MM.1S (cell line): ENCODE measurements at places on chromosomes 5 and 9.

DNA sequence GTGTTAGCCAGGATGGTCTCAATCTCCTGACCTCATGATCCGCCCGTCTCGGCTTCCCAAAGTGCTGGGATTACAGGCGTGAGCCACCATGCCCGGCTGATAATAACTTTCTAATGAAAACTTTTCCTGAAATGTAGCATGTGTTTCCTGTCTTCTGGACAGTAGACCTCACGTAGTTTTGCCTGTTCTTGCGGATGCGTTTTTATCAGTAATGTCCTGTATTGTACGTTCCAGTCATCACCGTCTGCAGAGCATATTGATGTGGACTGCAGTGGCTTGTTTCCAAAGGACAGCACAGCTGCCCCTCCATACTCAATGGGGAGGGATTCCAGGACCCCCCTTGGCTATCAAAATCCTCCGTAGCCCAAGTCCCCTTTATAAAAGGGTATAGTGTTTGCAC, 12.8 kb downstream of the EXOC3 start:
- no peak for DNase-seq
- H3K27ac ChIP-seq: no peak overlapping the region
- no peaks in the 10 kb centered on the region for H3K27me3 ChIP-seq
- no peak overlapping the region for H3K4me3 ChIP-seq
- H3K4me1 ChIP-seq: peaks cover 7% of the 10 kb centered on the region

DNA sequence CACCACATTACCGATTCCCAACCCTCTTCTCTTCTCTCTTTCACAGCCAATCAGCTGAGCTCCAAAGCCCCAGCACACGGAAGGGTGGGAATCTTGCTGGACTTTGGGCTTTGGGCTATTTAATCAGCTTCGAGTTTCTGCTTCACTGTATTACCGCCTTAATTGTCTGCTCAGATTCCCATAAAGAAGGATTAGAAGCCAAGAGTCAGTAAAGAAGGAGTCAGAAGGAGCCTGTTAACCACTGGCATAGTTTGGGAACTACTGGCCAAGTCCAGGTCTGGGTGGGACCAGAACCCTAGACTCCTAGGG, 4.4 kb downstream of the SPRY4 start:
- no peaks in the 10 kb centered on the region for H3K36me3 ChIP-seq
- H3K4me1 ChIP-seq: peaks cover 3% of the 10 kb centered on the region; the same call in 1 of the 2 replicates
- H3K27me3 ChIP-seq: no peaks in the 10 kb centered on the region

- no peak overlapping the region for H3K4me3 ChIP-seq
- no peaks in the 10 kb centered on the region for H3K27me3 ChIP-seq
- H3K4me1 ChIP-seq: no peaks in the 10 kb centered on the region
Observed at GRCh38 chr5:78399116-78399515, 38.7 kb downstream of the SCAMP1 start.

GRCh38 chr5:147818290-147818689, 13.2 kb downstream of the SPINK1 start:
- no peaks in the 10 kb centered on the region for H3K27me3 ChIP-seq
- no peaks in the 10 kb centered on the region for H3K36me3 ChIP-seq
- H3K4me3 ChIP-seq: no peak overlapping the region

DNA sequence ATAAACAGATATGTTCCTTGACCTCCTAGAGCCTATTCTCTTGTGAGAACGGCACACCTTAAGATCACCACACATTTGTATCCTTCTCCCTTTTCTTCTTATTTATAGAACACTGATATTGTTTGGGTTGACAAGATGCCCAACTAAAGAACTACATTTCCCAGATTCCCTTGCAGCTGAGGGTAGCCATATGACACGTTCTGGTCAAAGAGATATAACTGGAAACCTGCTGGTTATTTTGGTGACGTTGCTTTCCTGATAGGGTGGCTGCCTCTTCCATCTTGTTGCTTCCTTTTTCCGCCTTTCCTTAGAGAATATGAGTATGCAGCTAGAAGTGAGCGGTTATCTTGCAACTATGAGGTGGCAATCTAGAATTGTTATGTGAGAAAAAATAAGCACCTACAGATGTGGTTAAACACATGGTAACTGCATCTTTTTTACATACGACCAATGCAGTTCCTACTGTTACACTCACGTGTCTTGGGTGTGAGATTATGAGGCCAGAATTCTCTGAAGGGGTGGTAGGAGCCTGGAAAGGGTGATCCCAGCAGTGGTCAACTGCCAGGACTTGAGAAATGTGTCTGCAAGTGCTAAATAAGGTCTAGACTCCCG, 72.9 kb downstream of the SEC61B start:
- no peaks in the 10 kb centered on the region for H3K36me3 ChIP-seq
- H3K27ac ChIP-seq: no peak overlapping the region
- H3K4me3 ChIP-seq: no peak overlapping the region
- DNase-seq: no peak
- H3K27me3 ChIP-seq: no peaks in the 10 kb centered on the region

GRCh38 chr5:58699762-58700118, 116.9 kb downstream of the RAB3C start:
- H3K36me3 ChIP-seq: no peaks in the 10 kb centered on the region
- no peak overlapping the region for H3K4me3 ChIP-seq
- no peak for DNase-seq
- no peak overlapping the region for H3K27ac ChIP-seq

DNA sequence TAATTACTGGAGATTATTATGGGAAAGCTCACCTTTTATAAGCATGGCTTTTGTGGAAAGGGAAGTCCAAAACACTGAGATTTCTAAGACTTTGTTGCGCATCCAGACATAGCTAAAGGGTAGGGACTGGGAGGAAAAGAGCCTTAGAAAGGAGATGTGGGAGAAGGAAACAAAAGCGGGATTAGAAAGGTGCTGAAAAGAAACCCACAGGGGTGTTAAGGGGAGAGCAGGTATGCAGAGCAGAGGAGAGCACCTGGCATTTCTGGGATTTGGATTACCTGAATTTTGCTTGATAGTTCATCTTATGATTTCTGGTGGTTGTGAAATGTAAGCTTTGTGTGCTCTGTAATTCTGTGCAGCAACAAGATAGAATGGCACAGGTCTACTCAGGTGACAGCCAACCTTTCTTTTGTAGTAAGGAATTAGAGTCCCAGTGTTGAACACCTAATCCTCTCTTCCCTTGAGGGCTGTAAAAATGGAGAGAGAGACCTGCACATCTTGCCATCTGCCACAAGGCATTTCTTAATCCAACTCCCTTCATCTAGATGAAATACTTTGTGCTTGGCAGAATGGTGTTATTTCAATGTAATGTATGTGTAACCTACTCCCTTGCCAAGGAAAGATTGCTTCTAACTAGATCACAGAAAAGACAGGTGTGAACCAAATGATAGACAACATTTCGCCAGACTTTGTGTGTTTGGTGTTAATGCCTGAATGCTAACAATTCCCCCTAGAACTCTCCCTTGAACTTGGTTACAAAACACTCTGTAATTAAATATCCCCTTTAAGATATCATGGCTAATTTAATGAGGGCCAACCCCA, 47.4 kb downstream of the ATPSCKMT start:
- H3K27me3 ChIP-seq: no peaks in the 10 kb centered on the region
- DNase-seq: no peak
- H3K4me1 ChIP-seq: no peaks in the 10 kb centered on the region
- no peak overlapping the region for H3K4me3 ChIP-seq
- H3K36me3 ChIP-seq: no peaks in the 10 kb centered on the region

DNA sequence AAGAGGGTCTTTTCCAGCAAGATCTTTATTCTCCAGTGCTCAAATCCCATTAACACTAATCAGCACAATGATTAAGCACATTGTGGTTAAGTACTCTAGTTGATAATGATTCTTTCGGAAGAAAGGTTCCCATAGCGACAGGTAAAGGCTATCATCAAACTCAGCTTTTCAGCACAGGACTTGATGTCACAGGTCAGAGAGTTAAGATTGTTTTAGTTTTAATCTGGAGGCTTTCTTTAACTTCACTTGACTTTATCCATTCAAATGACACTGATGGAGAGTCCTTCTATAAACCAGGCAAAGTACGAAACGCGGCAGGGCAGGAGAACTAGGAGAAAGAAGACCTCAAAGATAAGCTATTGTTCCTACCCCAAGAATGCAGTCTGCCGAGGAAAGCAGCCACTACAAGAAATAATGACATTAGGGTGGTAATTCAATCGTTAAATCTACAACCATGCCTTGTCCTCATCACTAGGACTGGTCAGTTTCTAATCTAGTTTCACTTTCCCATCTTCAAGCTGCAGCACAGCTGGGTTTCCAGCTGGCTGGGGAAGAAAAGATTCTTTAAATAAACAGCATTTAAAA, 4.6 kb downstream of the NRG2 start:
- no peaks in the 10 kb centered on the region for H3K36me3 ChIP-seq
- H3K4me1 ChIP-seq: peaks cover 29% of the 10 kb centered on the region
- H3K4me3 ChIP-seq: peak overlapping the region; percentile 37
- H3K27ac ChIP-seq: peak overlapping the region; percentile 58; the same call in 1 of the 2 replicates

DNA sequence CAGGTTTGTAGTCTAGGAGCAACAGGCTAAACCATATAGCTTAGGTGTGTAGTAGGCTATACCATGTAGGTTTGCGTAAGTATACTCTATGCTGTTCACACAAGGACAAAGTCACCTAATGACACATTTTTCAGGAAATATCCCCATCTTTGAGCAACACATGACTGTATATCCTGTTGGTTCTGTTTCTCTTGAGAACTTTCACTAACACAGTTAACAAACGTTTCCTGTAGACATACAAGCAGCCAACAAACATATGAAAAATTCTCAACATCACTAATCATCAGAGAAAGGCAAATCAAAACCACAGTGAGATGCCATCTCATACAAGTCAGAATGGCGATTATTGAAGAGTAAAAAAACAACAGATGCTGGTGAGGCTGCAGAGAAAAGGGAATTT, 68.2 kb downstream of the NR2F1-AS1 start:
- H3K27me3 ChIP-seq: no peaks in the 10 kb centered on the region
- no peaks in the 10 kb centered on the region for H3K36me3 ChIP-seq
- no peak for DNase-seq
- no peak overlapping the region for H3K27ac ChIP-seq
- no peak overlapping the region for H3K4me3 ChIP-seq
- no peaks in the 10 kb centered on the region for H3K4me1 ChIP-seq

DNA sequence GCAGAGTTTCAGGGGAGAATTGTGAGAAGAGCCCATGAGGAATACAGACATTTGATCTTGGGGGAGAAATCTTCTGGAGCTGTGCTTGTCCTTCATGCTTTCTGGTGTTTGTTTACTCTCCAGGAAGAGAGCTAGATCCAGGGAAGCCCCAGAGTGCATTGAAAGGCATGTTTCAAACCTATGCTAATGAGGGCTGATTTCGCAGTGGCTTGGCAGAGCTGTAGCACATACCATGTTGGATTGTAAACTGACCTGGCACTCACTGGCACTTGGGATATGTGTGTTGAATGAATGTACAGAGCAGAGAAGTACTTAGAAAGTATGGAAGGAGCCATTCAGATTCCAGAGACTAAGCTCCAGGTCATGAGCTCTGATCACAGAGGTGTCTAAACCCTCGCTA, 30.9 kb downstream of the TNFSF8 start:
- H3K27me3 ChIP-seq: no peaks in the 10 kb centered on the region
- no peak overlapping the region; the same call in 1 of the 2 replicates for H3K4me3 ChIP-seq
- H3K36me3 ChIP-seq: no peaks in the 10 kb centered on the region
- H3K27ac ChIP-seq: peak overlapping the region; percentile 80
- no peak for DNase-seq

DNA sequence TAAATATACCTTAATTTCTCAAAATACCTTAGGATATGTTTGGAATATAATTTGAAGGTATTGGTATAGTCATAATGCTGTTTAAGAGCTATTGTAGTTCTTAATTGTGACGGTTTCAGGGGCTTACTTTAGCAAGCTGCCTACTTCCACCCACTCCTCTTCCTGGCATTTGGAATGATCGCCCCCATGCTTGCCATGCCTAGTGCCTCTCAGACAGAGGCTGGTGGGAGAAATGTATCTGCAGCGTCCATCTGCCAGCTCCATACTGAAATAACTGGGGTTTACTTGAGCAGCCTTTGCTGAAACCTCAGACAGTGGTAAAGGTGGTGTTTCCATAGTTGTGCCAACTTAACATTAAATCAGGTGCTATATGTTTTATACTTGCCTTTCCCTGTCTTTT, 52.2 kb downstream of the GABRG2 start:
- no peaks in the 10 kb centered on the region for H3K36me3 ChIP-seq
- no peak for DNase-seq
- no peak overlapping the region for H3K27ac ChIP-seq
- no peaks in the 10 kb centered on the region for H3K4me1 ChIP-seq
- no peaks in the 10 kb centered on the region for H3K27me3 ChIP-seq

- no peak for DNase-seq
- no peaks in the 10 kb centered on the region for H3K27me3 ChIP-seq
- H3K36me3 ChIP-seq: no peaks in the 10 kb centered on the region
- peaks cover 28% of the 10 kb centered on the region for H3K4me1 ChIP-seq
- peak overlapping the region; percentile 17; the same call in 1 of the 2 replicates for H3K27ac ChIP-seq
Observed at GRCh38 chr5:65047948-65048690, 279.4 kb downstream of the CWC27 start.
